ENCODE measurements at places on chromosomes 3 and 15.

GRCh38 chr3:73433079-73433478 is 191.7 kb downstream of the PDZRN3 start:
- DNase-seq: no peak

GRCh38 chr3:49689046-49689907 is at the start of the genes MST1 and RNF123:
TSS of gene MST1 (minus strand) at chr3:49689474. CDS start at chr3:49688691, 783 bp downstream.
TSS of gene RNF123 (plus strand) at chr3:49689557. CDS start at chr3:49691166, 1,609 bp downstream.
- no peak for DNase-seq

DNA sequence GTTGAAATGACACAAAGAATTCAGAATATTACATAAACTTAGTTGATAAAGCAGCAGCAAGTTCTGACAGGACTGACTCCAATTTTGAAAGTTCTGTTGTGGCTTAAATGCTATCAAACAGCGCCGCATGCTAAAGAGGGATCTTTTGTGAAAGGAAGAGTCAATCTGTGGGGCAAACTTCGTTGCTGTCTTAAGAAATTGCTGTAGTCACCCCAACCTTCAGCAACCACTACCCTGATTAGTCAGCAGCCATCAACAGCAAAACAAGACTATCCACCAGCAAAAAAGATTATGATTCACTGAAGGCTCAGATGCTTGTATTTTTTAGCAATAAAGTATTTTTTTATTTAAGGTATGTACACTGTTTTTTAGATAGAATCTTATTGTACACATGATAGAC is 14.2 kb downstream of the CRBN start:
- no peak for DNase-seq

DNA sequence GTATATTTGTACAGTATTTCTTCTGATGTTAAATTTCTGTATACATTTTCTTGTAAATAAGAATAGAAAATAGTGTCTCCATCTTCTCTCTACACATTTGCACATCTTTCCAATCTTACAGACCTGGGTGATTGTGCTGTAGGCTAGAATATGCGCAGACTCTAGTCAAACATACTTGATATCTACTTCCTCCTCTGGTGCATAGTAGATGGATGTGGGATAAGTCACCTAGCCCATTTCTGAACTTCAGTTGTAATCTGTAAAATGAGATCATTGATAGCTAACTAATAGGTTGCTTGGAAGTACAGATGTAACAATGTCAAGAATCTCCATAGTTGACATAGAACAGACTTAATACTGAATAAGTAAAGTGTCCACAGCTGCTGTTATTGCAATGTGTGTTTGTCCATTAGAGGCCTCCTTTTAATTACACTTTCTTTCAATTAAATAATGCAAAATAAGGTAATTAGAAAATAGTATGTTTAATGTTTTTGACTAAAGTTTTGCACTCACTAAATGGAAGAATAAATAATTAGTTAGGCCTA is 46.7 kb downstream of the ALCAM start:
- no peak for DNase-seq

DNA sequence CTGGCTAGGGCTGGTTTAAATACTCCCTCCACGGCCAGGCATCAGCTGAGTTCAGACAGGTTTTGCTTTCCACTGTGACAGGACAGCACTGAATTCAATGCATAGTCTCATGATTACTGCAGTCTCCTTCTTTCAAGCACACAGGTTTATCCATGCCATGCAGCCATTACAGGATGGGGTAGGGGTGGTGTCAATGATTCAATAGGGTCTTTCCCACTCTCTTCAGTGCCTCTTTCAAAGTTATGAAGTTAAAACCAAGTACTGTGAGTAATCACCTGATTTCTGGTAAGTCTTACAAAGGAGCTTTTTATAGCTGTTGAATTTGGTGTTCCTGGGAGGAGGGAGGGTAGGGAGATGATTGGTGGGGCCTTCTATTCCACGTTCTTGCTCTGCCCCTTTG is 47.2 kb downstream of the TMEM212 start:
- DNase-seq: no peak

GRCh38 chr3:148971401-148972163 is 19.8 kb upstream of the GYG1 start:
- no peak for DNase-seq

DNA sequence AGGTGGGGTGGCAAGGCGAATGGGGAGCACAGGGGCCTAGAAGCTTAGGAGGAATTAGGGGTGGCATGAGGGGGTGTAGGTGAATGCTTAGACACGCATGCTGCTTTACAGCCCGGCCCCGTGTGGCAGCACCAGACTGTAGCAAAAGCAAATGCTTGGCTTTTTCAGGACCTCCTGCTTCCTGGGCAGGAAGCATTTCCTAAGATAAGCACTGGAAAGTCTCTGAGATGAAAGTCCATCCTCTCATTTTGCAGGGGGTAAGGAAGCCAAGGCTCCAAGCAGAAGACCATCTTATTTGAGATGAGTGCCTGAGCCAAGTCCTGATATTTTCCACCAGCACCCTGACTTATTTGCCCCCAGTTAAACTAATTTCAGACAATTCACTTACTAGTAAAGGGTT is 12.9 kb downstream of the SSUH2 start:
- DNase-seq: no peak

Measured in NCI-H187 treated with DMSO at 0.1 percent for 48 hours (cell line).